ENCODE measurements at places on chromosomes 11 and 22. TPM values are rescaled to one million over a fixed set of nuclear protein-coding genes. Genes with fewer than 3 reads are reported as not detected.

DNA sequence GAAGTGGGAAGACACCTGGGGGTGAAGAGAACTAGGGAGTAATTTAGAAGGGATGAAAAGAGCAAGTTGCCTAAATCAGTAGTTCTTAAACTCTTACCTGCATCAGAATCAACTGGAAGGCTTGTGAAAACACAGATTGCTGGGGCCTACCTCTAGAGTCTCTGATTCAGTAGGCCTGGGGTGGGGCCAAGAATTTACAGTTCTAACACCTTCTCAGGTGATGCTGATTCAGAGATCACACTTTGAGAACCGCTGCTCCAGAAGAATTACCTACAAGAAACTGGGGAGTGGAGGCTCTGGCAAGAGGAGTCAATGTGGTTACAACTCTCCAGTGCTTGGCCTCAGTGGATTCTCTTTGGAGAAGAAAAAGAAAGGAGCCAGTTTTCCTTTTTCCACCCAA, 128.7 kb downstream of the C11orf58 start:
- H3K36me3 ChIP-seq, result no peaks in the 10 kb centered on the region
- no peak for DNase-seq
- H3K4me3 ChIP-seq, result no peak overlapping the region

GRCh38 chr11:89184021-89184420, 6.3 kb downstream of the TYR start:
- no peaks in the 10 kb centered on the region for H3K36me3 ChIP-seq
- no peak for DNase-seq
- H3K27ac ChIP-seq, result no peak overlapping the region
- H3K4me1 ChIP-seq, result no peaks in the 10 kb centered on the region

- no peak overlapping the region for H3K27ac ChIP-seq
- no peaks in the 10 kb centered on the region for H3K27me3 ChIP-seq
- DNase-seq, result no peak
- no peaks in the 10 kb centered on the region for H3K4me1 ChIP-seq
- H3K36me3 ChIP-seq, result peaks cover 18% of the 10 kb centered on the region
Observed at GRCh38 chr11:12206529-12206928, 96.1 kb downstream of the MICAL2 start.

The RIMBP3C gene
- 0.22 TPM for total RNA-seq

The CNTF gene
- 3.0 TPM for total RNA-seq

The OR52I2 gene
- not detected for total RNA-seq

The IGSF22 gene
- total RNA-seq, result 1.3 TPM
